NCI-H526 (cell line): ENCODE measurements at places on chromosomes 1 and 21.

DNA sequence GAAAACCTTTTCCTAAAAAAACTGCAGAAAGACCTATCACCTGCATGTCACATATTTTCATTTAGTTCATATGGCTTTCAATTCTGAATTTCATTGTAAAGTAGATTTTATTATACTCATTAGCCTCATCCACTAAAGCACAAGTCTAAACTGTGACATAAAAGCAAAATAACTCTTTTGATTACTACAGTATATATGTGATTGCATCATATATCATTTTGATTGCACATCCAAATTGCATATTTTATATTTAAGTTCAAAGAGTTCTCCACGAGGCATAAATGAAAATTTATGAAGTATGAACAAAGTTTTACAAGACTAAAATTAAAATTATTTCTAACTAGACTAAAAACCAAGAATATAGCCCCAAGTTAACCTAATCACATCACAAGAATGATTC lies 19.3 kb downstream of the PALMD start:
- no peak for DNase-seq

DNA sequence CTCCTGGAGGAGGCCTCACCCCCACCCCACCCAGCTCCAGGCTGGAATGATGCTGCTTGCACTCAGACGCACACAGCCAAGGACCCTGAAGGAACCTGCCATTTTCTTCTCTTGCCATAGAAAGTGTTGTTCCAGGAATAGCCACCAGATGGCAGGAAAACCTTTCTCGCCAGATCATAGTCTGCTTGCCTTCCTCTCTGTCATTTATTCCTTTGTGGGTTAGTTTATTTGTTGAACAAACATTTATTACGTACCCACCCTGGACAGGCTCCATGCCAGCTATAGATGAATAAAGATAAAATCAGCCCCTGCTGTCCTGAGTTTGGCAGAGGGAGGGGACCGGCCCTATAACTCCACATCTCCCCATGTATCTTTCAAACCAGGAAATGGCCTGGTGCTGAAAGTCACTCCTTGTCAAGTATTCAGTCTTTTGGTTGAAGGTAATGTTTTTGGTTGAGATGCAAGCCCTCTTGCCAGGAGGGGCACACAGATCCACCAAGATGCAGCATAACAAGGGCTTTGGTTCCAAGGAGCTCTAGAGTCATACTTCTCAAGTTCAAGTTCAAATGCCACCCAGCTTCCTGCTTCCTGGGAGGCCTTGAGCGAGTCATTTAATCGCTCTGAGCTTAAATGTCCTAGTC lies 7.0 kb upstream of the KCNC4 start:
- peak; percentile 88 for DNase-seq

DNA sequence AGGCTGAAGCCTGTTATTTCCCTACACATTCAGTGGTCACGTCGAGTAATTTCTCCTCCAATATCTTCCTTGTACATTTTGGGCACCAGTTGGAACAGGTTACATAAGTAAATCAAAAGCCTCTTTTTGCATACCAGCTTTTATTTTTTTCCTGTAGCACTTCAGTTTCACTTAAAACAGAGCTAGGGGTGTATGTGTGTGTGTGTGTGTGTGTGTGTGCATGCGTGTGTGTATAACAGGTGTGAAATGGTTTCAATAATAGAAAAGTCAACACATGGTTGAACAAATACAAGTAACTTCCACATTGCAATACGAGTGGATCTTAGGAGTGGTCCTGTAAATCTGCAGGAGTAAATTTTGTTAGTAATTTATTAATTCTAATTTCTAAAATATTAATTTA lies 3.0 kb upstream of the MAN1A2 start:
- DNase-seq, result no peak

- DNase-seq, result no peak
Measured at GRCh38 chr1:175307160-175307559, 114.6 kb upstream of the KIAA0040 start.

DNA sequence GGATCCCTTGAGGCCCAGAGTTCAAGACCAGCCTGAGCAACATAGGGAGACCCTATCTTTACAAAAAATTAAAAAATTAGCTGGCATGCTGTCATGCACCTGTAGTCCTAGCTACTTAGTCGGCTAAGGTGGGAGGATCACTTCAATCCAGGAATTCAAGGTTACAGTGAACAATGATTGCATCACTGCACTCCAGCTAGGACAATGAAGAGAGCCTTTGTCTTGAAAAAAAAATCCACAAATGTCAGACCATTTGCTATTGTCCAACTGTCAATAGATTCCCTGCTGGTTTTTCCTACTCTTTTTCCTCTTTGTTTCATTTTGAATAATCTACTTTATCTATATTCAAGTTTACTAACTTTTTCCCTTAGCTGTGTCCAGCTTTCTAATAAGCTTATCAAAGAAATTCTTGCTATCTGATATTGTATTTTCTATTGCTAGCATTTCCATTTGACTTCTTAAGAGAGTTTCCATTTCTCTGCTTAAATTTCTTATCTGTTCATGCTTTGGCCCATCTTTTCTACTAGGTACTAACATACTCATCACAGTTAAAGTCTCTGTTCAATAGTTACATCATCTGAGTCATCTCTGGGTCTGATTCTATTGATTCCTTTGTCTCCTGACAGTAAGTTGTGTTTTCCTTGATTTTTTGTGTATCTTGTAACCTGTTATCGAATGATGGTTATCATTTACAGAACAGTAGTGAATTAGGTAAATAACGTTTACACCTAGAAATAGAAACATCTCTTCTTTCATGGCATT lies 14.8 kb downstream of the MT1HL1 start:
- DNase-seq, result no peak

DNA sequence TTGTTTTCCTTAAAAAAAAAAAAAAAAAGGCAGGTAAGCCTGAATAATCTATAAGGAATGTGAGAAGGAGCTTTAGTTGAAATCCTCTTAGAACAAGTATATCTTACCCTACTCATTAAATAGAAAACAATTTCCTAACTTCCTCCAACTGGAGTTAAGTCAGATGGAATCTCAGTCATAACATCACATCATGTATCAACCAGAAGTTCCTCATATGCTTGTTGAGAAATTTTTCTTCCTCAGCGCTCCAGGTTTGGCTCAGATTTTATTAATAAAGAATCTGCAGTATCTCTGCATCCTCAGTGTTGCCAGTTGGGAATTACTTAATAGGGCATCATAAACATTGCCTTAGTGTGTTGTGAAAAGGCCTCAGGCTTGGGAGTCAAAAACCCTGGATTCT lies 37.6 kb downstream of the DUSP10 start:
- DNase-seq, result no peak

- peak; percentile 35 for DNase-seq
Measured at GRCh38 chr1:145879775-145880174, 5.9 kb downstream of the ANKRD35 start.

GRCh38 chr1:150024156-150024555 lies 13.6 kb upstream of the OTUD7B start:
- DNase-seq, result no peak

DNA sequence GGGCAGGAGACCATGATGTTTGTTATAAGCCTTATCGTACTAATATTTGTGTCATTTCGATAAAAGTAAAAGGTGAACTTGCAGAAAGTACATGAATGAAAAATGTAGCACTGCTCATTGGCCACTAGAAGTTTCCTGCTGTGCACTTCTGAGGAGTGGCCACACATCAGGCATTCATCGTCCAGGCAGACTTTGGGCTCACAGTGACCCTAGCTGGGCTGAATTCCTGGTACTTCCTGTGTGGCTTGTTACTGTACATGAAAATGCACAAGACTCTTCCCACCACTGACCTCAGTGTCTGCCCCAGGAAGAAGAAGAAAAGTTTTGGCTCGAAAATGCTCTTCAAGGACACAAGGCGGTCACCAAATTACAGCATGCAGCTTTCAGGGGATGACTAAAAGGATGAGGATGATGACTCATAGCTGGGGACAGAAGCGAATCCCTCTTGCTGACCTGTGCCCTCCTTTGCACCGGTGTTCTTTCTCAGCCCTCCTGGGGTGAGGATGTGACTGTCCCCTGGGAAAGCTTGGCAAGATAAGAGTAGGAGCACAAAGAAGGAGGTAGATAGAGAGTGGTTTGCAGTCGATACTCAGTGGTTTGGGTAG lies 252.4 kb upstream of the KAZN start:
- no peak for DNase-seq

- DNase-seq, result peak; percentile 96
Measured at GRCh38 chr1:166133276-166133841, 33.4 kb downstream of the FAM78B start.

- no peak for DNase-seq
Measured at GRCh38 chr1:195908121-195908520, 700.1 kb downstream of the KCNT2 start.

- DNase-seq, result peak; percentile 40
Measured at GRCh38 chr1:85581802-85582686, 1.5 kb downstream of the CCN1 start.
